Left cardiac atrium (tissue), 4 donors: ENCODE measurements at places on chromosomes 4 and X. TPM values are rescaled to one million over a fixed set of nuclear protein-coding genes. Genes with fewer than 3 reads are reported as not detected.

The GABRG1 gene
- total RNA-seq = not detected

The KLHL2 gene
- total RNA-seq = 14.3 TPM

The TRIM2 gene
- total RNA-seq = 22.6 TPM

The CCNB3 gene
- 0.15 TPM for total RNA-seq

The ZNF827 gene
- total RNA-seq = 13.3 TPM

The FSTL5 gene
- total RNA-seq = not detected

The GUCY2F gene
- not detected for total RNA-seq

The SORCS2 gene
- total RNA-seq = 2.4 TPM

The THAP6 gene
- 16.2 TPM for total RNA-seq

DNA sequence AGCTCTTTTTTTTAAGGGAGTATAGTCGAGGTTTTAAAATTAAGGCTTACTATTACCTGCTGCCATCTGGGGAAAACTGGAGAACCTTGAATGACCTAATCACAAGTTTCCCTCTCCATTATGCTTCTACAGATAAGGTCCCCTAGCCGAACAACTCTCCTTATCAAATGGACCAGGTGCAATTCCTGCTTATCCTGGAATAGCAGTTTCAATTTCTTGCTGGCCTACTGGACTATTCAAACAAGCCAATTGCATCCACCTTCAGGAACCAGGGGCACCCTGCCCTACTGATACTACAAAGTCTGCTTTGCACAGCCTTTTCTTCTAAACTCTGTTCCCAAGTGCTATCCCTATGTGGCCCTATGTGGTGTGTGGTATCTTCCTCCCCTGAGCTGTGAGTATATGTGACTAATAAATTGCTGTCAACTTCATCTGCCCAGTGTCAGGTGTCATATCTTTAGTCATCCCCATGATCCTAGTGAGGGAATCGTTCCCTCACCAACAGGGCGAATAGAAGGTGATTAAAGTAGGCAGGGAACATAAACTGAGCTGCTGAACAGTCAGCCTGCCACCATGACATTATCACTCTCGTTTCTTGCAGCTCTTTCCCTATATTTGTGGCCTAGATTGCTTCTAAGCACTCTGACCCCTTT is 128.5 kb downstream of the ATG4A start:
- DNase-seq = no peak

DNA sequence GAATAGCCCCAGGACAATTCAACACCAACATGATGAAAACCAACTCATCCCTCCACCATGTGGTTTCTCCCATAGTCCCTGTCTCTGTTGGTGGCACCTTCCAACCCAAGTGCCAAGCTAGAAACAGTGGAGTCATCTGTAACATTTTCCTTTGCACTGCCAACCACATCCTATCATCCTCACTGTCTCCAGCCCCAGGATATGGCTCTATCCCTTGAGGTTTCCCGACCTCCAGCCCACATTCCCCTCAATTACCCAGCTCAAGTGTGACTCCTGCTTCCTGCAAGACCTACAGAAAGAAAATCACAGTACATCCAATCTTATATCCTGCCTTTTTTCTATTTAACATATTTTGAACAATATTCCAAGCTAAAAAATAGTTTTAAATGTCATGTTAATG is 24.2 kb downstream of the PNMA6F start:
- no peak for DNase-seq

DNA sequence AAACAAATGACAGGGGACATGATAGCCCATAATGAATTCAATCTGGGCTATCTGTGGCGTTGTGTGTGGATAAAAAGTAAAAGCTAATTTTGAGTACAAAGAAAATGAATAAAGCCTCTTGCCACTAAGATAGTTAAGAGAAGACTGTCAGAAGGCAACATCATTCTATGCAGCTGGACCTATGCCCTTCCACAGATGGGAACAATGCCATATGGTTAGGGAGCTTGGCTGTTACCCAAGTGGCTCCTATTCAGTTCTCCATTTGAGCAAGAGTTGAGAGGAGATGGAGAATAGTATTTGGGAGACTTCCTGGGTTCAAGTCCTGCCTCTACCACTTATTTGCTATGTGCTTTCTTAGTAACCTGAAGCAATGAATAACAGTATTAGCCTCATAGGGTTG is 107.7 kb downstream of the ANXA3 start:
- DNase-seq = no peak

GRCh38 chrX:71214152-71214551 is 8.9 kb upstream of the GJB1 start:
- no peak for DNase-seq

DNA sequence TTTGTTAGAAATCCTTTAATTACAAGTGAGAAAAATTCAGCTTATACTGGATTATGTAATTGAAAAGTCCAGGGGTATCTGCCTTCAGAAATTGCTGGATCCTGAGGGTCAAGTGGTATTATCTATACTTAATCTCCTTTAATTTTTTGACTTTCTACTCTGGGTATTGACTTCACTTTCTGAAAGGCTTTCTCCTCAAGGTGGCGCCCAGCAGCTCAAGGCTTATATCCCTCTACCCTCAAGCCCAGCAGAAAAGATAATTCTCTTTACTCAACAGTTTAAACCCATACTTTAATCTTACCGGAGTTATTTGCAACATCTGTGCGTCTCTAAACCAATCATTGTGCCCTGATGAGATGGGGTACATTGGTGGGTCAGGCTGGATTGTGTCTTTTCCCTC is 129.5 kb downstream of the LARP7 start:
- DNase-seq = no peak

DNA sequence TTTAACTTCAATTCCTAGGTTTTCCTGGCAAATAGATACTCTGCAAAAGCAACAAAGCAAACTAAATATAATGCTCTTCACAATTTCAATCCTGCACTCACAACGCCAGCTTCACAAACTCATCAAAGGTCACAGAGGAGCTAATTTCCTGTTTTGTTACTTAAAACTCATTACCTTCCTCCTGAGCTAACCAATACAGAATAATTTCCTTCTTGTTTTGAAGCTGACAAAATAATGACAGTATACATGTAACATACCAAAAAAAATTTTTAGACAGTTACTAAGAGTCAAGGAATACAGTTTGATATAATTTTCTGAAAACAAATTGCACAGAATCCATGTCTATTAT is 17.9 kb downstream of the CNOT6L start:
- DNase-seq = no peak

- no peak for DNase-seq
Observed at GRCh38 chr4:55340266-55340665, 5.8 kb upstream of the SRD5A3 start.

DNA sequence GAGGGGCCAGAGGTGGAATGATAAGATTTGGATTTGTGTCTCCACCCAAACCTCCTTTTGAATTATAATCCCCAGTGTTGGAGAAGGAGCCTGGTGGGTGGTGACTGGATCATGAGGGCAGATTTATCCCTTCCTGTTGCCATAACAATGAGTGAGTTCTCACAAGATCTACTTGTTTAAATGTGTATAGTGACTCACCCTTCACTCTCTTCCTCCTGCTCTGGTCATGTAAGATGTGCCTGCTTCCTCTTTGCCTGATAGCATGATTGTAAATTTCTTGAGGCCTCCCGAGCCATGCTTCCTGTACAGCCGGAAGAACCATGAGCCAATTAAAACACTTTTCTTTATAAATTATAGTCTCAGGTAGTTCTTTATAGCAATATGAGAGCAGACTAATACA is 348.6 kb downstream of the AR start:
- DNase-seq = no peak

GRCh38 chrX:24317567-24317966 is 3.7 kb upstream of the SUPT20HL2 start:
- DNase-seq = no peak

DNA sequence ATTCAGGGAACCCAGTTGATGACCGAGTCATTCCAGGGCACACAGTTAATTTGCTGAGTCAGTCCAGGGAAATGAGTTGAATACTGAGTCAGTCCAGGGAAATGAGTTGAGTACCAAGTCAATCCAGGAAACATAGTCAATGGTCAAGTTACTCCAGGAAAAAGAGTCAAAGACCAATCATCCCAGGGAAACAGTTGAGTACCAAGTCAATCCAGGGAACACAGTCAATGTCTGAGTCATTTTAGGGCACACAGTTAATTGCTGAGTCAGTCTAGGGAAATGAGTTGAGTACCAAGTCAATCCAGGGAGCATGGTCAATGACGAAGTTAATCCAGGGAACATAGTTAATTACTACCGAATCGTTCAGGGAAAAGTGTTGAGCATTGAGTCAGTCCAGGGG is 754.4 kb downstream of the NLGN4X start:
- no peak for DNase-seq
